ENCODE measurements at places on chromosomes 2 and 18. TPM values are rescaled to one million over a fixed set of nuclear protein-coding genes. Genes with fewer than 3 reads are reported as not detected.
A peak's percentile ranks its signal among the peaks of the same experiment; 100 is the strongest.

DNA sequence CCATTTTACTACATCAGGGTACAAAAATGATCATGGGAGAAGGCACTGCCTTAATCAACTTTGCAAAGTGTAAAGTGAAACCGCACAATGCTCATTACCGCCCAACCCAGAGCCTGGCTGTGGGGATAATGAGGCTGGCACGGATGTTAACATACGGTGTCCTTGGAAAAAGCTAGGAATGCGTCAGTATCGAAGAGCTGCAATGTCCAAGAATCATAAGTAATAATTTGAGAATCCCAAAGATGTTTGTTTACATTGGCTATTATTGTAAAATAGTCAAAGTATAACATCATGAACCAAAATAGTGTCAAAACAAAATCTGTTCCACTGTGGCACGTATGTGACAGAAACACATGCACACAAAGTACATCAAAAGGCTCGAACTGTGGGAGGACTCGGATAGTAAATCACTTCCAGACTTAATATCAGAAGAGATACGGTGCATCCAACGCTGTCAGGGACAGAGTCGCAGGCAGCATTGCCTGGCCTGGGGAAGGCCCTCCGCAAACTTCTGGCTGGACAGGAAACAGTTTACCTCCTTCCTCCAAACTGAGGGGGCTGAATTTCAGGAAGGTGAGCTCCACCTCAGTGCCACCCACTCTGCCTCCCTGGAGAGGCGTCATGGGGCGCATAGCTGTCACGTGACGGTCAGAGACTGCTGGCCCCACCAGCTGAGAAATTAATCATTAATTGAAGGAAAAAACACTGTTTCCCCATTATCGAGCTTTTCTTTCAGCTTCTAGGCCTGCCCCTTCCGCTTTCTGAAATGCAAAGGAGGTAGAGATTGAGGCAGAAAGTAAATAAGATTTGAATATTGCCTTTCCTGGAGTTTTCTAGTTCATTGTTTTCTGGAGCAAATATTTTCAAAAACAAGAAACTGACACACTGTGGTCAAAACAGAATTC lies 1.8 kb upstream of the ID2 start:
- DNase-seq = no peak

GRCh38 chr2:85420536-85421259 lies 2.2 kb downstream of the SH2D6 start:
- DNase-seq = peak; percentile 89

Gene MROH2A
- total RNA-seq = not detected

DNA sequence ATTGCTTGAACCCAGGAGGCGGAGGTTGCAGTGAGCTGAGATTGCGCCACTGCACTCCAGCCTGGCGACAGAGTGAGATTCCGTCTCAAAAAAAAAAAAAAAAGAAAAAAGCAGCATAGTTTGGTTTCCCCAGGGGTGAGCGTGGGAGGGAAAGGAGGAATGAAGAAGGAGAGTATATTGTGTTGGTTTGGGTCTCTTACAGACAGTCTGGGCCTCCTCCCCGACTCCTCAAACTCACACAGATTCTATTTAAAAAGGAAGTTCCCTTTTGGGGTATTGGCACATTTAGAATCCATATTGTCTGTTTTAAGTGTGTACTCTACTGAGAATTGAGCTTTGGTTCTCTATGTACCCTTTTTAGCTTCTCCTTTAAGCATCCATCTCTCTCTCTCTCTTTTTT lies 27.4 kb upstream of the SLC20A1 start:
- DNase-seq = no peak

Gene TBR1
- not detected for total RNA-seq

- DNase-seq = peak; percentile 61
These were observed 11.6 kb downstream of the RAMP1 start for GRCh38 chr2:237870754-237871651.

DNA sequence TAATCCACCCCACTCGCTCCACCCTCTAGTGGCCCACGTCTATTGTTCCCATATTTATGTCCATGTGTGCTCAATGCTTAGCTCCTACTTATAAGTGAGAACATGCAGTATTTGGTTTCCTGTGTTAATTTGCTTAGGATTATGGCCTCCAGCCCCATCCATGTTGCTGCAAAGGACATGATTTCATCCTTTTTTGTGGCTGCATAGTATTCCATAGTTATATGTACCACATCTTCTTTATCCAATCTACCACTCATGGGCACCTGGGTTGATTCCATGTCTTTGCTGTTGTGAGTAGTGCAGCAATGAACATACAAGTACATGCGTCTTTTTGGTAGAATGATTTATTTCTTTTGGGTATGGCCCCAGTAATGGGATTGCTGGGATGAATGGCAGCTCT lies 319.9 kb downstream of the DYSF start:
- no peak for DNase-seq

GRCh38 chr18:58965291-58966004 lies 100.8 kb downstream of the ZNF532 start:
- DNase-seq = no peak

- DNase-seq = no peak
These were observed 680.4 kb downstream of the TDRD15 start for GRCh38 chr2:21804151-21804550.

Gene CCL20
- not detected for total RNA-seq

- no peak for DNase-seq
These were observed 296.6 kb downstream of the GULP1 start for GRCh38 chr2:188588235-188588634.

GRCh38 chr2:74815941-74816340 lies 18.0 kb upstream of the HK2 start:
- DNase-seq = no peak

DNA sequence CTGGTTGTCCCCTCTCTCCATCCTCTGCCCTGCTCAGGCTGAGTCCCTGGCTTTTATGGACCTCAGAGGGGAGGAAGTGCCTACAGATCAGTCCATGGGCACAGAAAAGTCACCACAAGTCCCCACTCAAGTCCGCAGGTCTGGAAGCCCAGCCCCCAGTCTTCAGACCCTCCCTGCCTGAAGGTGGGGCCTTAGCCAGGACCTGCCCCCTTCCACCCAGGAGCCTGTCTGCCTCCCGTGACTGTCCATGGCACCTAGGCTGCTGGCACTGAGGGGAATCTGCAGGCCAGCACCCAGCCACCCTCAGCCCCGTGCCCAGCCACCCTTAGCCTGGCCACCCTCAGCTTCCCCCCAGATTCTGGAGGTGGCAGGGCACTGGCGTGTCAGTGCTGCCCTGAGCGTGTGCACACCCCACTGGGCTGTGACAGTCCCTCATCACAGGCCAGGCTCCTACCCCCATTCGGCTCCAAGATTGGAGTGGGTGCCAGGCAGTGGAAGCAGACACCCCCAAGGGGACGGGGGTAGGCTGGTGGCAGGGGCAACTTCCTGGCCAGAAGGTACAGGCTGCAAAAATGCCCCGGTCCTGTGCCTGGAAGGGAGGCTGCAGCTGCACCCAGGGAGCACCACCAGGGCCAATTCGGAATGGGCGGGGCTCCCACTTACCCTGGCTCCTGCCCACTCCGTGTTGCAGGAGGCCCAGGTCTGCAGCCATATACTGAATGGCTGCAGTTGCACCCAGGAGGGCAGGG lies 154.7 kb upstream of the RMP24 start:
- DNase-seq = no peak

DNA sequence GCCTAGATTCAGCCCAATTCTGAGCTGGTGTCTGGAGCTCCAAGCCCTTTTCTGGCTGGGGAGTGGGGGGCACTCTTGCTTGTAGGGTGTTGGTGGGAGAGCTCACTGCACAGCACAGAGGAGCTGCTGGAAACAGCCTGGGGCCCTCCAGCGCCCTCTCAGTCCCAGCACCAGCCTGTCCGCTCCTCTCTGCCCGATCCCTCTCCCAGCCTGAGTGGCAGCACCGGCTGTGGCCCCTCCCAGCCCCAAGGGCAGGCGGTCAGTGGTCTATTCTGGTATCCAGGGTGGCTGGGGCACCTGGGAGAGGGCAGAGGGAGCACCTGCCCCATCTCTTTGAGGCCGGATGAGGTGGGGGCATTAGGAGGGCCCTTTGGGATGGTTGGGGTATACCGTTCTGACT lies 13.2 kb upstream of the DES start:
- no peak for DNase-seq

DNA sequence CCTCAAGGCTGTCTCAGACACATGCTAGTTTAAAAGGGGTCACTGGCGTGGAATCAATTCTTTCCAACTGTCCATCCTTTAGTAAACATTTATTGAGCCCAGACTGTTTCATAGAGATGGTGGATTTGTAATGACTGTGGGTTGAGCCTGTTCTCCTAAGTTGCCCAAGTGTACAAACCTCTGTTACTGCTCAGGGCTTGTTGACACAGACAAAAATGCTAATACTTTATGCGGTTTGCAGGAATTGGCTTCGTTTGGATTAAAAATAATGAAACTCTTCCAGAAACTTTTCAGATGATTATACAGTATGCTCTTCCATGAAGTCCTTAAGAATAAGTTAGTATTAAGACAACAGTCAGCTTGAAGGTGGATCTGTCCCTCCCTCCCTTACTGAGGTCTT lies 83.6 kb upstream of the MGAT5 start:
- DNase-seq = no peak

GRCh38 chr2:233837694-233838229 lies 16.6 kb downstream of the HJURP start:
- DNase-seq = no peak

Gene CAPN14
- not detected for total RNA-seq

Gene IL1RL1
- total RNA-seq = 12.3 TPM

DNA sequence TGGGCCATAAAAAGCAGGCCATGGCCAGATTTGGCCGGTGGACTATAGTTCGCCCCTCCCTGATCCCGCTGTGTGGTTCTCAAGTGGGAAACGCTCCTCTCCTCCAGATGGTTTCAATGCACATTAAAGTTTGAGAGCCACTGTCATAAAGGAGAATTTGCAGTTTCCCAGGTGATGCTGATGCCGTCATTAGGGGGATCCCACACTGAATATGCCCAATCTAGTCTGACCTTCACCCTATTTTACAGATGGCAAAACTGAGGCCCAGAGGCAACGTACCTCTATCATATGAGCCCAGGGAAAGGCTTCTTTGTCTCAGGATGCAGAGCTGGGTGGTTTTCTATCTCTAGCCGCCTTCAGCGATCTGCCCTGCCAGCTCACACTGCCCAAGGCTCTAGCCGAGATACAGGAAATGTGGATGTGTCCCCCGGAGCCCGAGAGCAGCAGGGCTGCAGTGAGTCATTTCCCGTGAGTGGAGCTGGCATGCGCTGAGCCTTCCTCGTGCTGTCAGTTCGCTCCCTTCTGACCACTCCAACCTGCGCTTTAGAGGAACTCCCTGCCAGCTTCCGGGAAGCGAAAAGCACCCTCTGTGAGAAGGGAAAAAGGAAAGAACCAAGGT lies 116.2 kb downstream of the SMAD7 start:
- peak; percentile 72 for DNase-seq

DNA sequence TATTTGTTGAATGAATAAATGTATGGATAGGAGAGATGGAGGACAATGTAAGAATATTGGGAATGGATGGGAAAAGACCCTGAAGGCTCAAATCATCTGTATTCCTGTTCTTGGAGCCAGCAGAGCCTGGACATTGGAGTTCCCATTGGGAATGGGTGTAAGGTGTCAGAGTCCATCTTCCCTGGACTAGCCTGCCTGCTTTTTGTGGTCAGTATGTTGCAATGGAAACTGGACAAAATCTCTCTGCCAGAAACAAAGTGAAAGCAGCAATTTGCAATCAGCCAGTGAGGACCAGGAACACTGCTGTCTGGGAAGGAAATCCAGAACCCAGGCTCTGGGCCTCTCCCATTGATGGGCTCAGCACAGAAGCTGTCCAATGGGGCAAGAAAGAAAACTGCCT lies 83.5 kb upstream of the SKOR2 start:
- DNase-seq = no peak

Gene ERFE
- not detected for total RNA-seq

DNA sequence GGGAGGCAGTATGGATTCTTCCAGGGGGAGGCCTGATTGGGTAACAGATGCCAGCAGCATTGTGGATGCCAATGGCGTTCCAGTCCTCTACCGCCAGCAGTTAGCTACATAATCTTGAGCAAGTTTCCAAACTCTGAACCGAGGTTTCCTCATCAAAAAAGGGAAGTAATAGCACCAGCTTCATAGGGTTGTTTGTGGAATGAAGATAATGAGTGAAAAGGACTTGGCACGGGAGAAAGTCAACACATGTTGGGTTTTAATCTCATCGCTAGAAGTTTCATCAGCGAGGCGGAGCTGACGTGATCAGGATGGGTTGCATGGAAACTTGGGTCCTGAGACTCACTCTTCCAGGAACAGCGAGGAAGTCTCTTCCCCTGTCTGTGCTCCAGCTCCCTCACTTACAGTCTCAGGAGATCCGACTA lies 266.7 kb downstream of the SH3BP4 start:
- no peak for DNase-seq

DNA sequence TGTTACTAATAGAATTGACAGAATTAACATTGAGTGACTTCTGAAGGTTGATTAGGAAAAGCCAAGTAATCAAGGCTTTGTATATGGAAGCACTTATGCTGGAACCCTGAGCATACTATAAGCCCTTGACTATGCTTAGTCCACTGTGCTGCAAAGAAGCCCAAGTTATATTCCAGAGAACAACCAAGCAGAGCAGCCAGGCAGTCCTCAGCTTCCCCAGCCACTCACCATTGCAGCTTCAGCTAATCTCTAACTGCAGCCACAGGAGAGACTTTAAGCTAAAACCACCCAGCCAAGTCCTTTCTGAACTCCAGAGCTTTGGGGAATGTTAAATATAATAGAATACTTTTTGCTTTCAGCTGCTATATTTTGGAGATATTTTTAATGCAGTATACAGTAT lies 164.4 kb upstream of the VWC2L start:
- no peak for DNase-seq

DNA sequence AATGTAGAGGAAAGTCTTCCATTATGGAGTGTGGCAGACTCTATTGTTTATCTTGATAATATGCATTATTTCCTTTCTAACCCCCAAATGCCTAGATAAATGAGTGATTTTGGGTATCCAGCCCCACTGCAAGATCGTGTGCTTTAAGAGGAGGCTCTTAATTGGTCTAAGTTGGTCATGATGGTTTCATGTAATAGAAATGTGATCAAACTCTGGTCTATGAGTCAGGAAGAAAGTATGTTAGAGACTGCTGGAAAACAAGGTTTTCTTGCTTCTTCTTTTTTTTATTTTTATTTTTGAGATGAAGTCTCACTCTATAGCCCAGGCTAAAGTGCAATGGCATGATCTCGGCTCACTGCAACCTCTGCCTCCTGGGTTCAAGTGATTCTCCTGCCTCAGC lies 344.5 kb upstream of the TNP1 start:
- DNase-seq = no peak

DNA sequence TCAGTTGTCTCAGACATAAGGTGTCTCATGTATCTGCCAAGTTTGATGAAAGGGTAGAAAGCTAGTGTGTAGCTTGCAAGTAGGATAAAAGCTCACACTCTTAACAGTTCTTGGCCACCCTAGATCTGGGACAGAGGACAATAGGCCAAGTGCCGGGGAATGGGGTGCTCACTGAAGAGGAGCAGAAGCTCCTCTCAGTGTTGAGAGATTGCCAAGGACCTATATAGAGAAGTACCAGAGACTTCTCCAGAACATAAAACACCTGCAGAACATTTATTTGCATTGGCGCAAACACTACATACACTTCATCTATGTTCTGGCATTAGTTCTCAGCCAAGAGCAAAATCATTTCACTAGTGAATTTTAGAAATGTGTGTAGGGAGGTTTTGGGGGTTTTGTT lies 2.9 kb upstream of the GTF3C3 start:
- DNase-seq = no peak

Data from uterus (tissue), 4 donors.